ENCODE measurements at places on chromosomes 4 and X.

DNA sequence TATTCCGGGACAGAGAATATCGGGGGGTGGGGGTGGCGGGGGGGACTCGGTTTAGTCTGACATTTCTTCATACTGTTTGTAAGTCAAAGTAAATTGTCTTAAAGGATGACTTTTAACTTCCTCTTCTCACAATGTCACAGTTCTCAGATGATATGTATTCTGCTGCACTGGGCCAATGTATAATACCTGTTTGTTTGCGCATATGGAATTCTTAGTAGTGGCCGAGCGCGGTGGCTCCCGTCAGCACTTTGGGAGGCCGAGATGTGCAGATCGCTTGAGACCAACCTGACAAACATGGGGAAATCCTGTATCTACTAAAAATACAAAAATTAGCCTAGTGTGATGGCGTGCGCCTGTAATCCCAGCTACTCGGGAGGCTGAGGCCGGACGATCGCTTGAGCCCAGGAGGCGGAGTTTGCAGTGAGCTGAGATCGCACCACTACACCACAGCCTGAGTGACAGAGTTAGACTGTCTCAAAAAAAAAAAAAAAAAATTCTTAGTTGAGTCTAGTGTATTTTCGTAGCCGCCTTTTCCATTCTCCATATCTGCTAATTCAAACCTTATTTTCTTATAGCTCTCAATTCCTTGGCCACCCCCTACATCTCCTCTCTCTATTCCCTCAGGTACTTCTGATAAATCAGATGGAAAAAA, 851 bp downstream of the POLR2B start:
- DNase-seq = no peak

GRCh38 chr4:76023389-76023788, at the start of gene CXCL10:
Gene CXCL10, minus strand, starts transcription at chr4:76023497. Its CDS starts 66 bp downstream, at chr4:76023431.
- DNase-seq = no peak

- DNase-seq = no peak
Measured at GRCh38 chr4:186591651-186592050, 36.3 kb upstream of the MTNR1A start.

DNA sequence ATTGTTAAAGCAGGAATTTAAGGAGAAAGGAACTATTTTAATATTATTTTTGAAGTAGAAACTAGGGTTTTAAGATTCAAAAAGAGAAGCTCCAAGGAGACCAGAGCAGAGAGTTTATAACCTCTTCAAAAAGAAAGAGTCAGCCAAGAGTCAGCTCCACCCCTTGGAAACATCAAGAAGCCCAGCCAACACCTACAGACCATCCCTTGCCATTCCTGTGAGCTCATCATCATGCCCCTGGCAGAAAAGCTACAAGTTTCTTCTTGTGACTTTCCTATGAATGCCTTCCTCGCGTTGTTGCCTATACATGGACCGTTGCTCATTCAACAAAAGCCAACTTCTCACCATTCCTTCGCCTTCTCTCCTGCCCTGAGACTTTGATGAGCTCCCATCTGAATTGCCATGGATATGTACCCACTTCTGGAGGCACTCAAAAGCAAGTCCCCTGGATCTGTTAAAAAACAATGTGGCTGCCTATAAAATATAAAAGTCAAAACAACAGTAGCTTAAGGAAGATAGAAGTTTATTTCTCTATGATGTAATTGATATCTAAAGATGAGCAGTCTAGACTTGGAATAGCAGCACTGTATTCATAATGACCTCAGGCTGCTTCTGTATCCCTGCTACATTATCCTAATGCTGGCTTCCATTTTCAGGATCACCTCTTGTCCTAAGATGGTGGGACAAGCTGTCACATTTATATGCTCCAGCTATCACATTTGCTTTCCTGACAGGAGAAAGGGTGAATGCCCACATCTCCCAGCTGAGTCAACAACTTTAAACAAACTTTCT, 20.3 kb downstream of the PLRG1 start:
- DNase-seq = no peak

- no peak for DNase-seq
Measured at GRCh38 chr4:151166636-151167035, 67.2 kb downstream of the RPS3A start.

- no peak for DNase-seq
Measured at GRCh38 chr4:164109503-164109902, 615.0 kb downstream of the TMA16 start.

DNA sequence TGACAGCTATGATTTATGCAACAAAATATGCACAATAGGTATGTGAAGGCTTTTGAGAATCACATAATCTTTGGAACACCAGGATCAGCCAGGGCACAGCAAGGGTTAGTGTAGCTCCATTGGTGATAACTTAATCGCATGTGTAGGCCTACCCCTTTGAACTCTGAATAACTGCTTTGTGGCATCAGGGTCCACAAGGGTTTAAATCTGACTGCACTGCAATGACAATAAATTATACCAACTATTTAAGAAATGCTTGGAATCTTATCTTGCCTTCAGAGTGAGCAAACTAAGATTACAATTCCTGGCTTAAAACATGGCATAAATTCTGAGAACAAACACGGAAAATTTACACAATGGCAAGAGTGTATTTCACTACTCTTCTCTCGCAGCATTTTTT, 245.8 kb downstream of the FBXO8 start:
- no peak for DNase-seq

- no peak for DNase-seq
Measured at GRCh38 chr4:13994016-13994415, 366.5 kb upstream of the BOD1L1 start.
